Forelimb muscle (tissue), 1 donor: ENCODE measurements at places on chromosomes 6 and 20.

- DNase-seq, result no peak
Measured at GRCh38 chr20:44849703-44850102, 35.8 kb upstream of the YWHAB start.

DNA sequence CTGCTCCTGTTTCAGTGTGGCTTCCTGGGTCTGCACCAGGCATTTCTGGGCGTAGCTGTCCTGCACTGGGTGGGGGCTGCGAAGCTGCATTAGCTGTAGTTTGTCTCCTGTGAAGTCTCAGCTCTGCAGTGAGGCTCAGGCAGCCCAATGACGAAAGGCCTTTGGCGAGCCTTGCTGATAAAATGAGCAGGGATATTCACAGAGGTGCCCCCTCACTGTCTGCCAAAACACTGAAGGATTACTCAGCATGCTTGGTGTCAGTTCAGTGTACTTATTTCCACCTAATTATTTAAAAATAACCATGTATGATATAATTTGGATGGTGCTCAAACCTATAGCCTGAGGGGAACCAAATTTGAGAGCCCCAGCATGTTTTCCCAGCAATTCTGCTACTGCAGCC is 73.5 kb downstream of the ECT2L start:
- DNase-seq, result no peak

DNA sequence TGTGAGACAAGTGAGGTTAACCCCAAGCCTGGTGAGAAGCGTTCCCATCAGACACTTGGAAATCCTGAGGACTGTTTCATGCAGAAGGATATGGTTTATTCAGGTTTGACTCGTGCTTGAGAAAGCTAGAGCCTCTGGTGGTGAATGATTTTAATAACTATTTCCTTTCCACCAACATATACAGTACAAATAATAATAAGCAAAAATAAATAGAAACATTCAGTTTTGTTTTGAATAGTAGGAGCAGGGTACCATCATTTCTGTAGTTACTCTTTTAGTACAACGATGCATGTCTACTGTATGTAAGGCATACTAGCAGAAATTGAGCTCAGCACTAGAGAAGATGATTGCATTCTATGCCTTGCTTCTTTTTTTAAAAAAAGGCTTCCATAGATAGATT is 33.5 kb downstream of the PLG start:
- DNase-seq, result no peak

- DNase-seq, result no peak
Measured at GRCh38 chr20:64254156-64254555, 1.4 kb upstream of the PCMTD2 start.

DNA sequence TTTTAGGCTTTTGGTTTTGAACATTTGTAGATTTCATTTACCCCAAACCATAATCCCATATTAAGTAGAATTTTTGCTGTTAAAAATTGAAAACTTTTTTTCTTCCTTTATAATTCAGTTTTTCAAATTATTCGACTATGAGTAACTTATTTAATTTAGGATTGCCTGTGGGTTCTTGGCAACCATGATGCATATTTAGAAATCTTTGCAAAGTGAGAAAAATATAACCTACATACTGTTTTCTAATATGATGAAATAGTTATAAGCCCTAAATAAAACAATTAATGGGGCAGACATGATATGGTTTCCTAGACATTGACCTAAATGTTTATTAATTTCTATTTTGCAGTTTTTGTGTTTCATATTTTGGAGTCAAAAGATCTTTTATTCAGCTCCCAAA is 23.6 kb downstream of the NEDD9 start:
- DNase-seq, result no peak

DNA sequence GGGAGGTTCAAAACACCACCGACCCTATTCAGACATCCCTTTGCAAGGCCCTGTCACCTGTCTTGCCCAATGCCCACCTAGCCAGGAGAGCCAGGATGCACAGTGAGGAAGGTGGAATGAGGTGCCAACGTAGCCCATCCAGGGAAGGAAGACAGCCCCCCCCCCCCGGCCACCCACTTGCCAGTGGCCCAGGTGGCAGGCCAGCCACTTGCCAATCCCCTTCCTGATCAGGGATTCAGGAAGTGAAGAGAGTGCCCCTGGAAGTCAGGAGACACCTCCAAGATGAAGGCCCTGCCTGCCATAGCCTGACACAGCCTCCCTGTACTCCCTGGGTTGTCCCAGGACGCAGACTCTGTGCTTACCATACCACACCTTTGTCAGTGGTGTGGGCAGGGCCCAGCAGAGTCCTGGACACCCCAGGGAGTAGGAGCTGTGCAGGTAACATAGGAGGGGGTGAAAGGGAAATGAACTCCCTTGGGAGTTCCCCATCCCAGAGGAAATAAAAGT is 54.7 kb downstream of the MRPL14 start:
- no peak for DNase-seq

- DNase-seq, result no peak
Measured at GRCh38 chr6:137630666-137631065, 136.5 kb upstream of the OLIG3 start.
